Activated T-helper 1 cell treated with anti-CD3 and anti-CD28 coated beads, Interleukin-12 subunit alpha, Interleukin-12 subunit beta, Interleukin-2, Interleukin-4 antibody, amounts not matched to agents 30 ng/mL and 10 ng/mL and 1 ng/mL, durations not matched to agents 14 hours and 24 hours and 36 hours (primary cell): ENCODE measurements at places on chromosomes 1 and 21. TPM values are rescaled to one million over a fixed set of nuclear protein-coding genes. Genes with fewer than 3 reads are reported as not detected.

GRCh38 chr1:63320022-63320721 lies 2.2 kb upstream of the FOXD3 start:
- DNase-seq, result no peak

DNA sequence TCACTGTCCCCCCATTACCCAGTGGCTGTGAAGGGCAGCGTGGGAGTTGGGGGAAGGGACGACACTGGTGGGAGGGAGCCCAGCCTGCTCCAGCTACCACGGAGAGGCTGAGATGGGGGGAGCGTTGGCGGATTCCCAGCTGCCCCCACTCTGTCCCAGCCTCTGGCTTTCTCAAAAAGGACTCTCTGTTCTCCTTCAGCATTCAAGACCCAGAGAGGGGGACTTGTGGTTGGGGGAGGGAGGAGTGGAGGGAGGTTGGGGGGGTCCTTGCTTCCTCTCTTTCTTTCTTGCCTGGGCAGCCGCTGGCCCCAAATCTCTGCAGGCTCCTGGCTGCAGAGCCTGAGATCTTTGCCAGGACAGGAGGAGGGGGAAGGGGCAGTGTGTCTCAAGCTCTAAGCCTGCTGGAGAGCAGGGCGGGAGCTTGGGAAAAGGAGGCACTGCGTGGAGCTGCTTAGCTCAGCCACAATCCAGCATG lies 2.2 kb downstream of the ATP1A2 start:
- DNase-seq, result no peak

GRCh38 chr1:212987702-212988322 lies 27.9 kb downstream of the ANGEL2 start:
- DNase-seq, result no peak

DNA sequence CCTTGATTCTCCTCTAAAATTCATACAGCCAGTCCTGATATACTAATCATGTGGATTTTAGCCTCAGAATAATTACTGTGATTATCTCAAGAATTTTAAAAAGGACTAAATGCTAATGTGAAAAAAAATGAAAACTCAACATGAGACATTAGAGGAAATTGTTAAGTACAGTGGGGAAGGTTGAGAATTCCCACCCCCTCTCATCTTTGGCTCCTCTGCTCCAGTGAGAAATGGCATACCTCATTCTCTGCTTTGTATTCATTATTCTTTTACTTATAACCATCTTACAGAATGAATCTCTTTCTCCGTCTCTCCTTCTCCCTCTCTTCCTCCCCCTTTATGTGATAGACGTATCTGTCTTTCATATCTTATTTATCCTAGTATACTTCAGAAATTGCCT lies 70.9 kb downstream of the DIRAS3 start:
- no peak for DNase-seq

The PHTF1 gene
- total RNA-seq, result 14.7 and 16.6 TPM in 2 replicates
